ENCODE measurements at places on chromosomes 5 and 9.
A peak's percentile ranks its signal among the peaks of the same experiment; 100 is the strongest.

GRCh38 chr9:135973277-135974219, 12.4 kb upstream of the UBAC1 start:
- no peak for DNase-seq

DNA sequence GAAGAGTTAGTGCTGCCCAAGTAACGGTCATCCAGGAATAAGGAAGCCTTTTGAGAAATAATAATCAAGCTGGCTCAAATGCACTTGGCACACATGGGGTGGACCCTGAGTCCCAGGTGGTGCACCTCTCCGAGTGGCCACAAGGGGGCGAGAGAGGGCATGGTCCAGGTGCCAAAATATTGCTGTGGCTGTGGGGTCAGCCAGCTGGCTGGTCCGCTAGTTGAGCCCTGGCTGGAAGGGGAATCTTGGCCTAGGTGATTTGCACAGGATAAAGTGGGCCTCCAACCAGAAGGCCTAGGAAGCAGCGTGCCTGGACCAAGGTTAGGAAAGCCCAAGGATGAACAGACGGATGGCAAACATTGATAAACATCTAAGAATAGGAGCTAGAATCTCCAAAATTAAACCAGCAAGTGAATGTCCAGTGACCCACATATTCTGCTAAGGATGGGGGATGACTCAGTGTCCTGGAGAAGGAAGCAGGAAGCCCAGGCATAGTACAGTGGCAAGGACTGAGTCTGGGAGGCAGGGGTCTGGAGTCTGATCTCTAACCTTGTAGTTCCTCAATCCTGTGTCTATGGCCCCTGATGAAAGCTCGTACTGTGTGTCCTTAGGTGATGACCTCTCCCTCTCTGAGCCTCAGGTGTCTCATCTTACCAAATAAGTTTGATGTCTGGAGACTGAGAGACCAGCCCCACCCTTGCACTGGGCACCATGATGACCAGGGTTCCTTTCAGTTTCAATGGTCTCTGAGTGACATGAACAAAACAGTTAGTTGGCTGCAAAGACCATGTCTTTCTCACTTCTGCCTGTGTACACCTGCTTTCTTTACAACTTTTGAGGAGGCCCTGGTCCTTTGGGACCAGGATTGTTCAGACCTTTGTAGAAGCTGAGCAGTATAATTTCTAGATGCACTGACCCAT, 19.2 kb upstream of the SHB start:
- DNase-seq: peak; percentile 46

GRCh38 chr9:98284754-98285153, 29.3 kb upstream of the TBC1D2 start:
- DNase-seq: no peak

DNA sequence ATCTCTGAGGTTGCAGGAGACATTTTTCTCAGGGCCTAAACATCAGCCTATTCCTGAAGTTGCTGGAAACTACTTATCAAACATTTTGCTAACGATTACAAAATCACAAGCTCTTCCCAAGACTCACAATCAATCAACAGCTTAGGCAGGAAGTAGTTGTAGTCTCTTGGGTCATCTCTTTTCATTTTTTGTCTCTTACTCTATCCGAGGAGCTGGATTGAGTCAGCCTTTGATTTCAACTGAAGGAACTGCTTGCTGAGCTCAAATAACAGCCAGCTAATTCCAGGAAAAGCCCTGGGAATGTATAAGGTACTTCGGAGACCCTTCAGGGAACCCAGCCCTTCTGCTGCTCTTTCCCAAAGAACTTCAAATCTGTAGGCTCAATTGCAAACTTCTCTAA, 398.9 kb downstream of the PLK2 start:
- peak; percentile 76 for DNase-seq

DNA sequence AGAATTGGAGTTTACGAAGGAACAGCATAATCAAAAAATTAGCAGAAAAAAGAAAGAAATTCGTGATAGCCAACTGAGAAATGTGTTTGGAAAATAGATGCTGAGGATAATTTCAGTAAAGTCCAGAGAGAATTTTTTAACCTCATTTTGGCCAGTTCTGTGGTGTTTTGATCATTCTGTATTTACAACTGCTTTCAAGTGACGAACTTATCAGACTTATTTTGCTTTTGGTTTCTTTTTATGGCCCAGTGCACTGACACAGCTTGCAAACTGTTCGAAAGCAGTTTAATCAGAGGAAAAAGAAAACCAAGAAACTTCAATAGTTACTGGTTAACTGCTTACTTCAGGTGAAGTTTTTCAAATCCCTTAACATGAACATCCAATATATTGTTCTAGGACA, 1.9 kb downstream of the SDHA start:
- peak; percentile 22 for DNase-seq

DNA sequence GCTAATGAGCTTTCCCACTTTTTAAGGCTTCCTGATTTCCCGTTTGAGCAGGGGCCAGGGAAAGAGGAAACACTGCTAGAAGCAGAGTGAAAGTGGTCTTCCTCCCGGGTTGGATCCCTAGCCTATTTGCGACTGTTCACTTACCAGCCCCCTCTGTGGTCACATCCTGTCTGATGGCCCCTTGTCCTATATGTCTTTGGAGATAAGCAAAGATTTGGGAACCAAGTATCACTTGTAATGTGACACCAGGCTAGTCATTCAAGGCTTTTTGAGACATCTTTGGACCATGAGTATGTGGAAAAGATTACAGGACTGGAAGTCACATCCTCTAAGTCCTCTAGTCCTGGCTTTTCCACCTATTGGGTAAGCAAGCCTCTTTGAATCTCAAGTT, 6.1 kb downstream of the DNAJB5 start:
- DNase-seq: peak; percentile 59

Measured in fibroblast of mammary gland (primary cell).